Cardiac muscle cell (in vitro differentiated cells and primary cell): ENCODE measurements at places on chromosomes 5 and 9.

DNA sequence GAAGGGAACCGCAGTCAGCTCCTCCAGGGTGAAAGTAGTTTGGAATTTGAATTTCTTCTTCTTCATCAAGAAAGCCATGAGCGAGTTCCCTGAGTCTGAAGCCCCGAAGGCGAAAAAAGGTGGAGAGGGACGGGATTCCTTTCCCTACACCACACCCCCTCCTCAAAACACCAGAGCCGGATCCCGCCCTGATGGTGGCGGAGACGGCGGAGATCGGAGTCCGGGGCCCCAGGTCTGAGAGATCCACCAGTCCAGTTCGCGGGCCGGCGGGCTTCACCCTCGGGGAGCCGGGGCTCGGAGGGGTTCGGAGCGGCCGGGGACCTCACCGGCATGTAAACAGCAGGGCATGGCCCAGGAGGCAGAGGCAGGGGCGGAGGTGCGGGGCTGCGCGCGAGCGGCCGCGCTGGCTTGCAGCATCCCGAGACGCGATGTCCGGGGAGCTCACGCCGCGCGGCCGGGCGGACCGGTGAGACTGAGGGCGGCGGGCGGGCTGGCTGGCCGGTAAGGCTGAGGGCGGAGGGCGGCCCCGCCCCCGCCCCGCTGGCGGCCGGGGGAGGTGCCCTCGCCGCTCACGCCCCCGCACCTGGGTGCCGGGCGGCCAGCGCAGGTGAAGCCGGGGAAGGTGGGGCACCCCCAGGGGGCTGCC, 606 bp downstream of the EEIG1 start:
- peak; percentile 67 for DNase-seq

GRCh38 chr9:16653491-16654399, 216.7 kb downstream of the BNC2 start:
- no peak for DNase-seq

GRCh38 chr5:64839936-64840335, 71.2 kb downstream of the CWC27 start:
- DNase-seq, result no peak

- DNase-seq, result peak; percentile 82
These were observed 74.4 kb downstream of the NRG2 start for GRCh38 chr5:139968547-139969261.

- DNase-seq, result peak; percentile 69
These were observed 47.8 kb upstream of the ADAMTS2 start for GRCh38 chr5:179393078-179393477.

GRCh38 chr9:6128030-6128429, 87.6 kb upstream of the IL33 start:
- no peak for DNase-seq

GRCh38 chr9:126113756-126114408, 212.7 kb upstream of the MVB12B start:
- no peak for DNase-seq

DNA sequence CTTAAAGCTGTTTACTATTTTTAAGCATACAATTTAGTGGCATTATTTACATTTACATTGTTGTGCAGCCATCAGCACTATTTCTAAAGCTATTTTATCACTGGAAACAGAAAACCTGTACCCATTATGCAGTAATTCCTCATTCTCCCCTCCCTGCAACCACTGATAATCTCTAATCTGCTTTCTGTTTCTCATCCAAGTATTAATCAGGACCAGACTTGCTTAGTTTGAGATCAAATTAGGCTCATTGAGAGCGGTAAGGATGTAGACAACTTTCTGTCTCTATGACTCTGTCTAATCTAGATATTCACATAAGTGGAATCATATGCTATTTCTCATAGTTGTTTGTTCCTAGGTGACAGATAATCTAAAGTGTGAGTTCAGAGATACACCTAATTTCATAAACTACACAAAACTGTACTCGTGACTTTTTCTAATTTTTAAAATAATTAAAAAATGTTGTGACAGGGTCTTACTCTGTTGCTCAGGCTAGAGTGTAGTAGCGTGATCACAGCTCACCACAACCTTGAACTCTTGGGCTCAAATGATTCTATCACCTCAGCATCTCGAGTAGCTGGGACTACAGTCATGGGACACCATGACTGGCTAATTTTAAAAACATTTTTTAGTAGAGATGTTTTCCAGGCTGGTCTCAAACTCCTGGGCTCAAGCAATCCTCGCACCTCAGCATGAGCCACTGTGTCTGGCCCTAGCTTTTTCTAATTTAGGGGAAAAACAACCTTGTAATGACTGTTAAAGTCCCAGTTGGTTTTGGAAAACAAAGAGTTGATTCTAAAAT, 37.6 kb downstream of the BDP1 start:
- DNase-seq, result no peak

- peak; percentile 76 for DNase-seq
These were observed 9.8 kb downstream of the NHP2 start for GRCh38 chr5:178143901-178144300.

DNA sequence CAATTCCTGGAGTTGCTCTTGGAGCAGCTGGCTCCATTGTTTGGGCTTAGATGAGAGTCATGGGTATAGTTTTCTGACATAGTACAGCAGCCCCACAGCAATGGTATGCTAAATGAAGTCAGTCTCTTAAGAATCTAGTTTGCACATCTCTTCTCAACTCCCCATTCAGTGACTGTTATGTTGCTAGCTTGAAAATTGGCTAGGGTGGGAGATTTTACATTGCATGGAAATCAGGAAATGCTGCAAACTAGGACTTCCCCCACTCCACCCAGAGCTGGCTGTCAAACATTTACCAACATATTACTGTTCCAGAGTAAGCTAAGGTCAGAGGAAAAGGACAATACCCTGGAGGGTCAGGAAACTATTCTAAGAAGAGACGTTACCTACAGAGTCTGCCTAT, 17.6 kb upstream of the FCHO2 start:
- no peak for DNase-seq

DNA sequence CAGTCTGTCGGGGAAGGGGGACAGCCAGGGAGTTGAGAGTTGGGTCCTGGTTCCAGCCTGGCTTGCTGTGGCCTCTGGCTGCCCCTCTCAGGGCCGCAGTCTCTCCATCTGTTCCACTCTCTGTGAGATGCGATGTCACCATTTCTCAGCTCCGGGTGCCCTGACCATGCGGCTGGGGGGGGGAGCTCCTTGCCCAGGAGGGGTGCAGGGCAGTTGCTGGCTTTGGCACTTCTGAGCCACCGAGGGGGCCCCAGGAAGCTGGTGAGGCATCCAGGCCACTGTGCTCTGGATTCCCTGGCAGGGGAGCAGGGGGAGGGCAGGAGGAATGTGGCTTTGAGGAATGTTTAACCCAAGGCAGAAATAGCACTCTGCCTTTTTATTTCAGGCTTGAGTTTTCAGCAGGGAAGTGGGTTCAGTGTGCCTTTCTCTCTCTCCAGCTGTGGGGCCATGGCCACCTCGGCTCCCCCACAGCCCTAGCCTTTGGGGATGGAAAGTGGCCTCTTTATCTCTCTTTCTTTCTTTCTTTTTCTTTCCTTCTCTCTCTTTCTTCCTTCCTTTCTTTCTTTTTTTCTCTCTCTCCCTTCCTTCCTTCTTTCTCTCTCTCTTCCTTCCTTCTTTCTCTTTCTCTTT, 11.0 kb downstream of the NCS1 start:
- peak; percentile 76 for DNase-seq
